Purkinje cell (primary cell): ENCODE measurements at places on chromosomes 7 and 10. TPM values are rescaled to one million over a fixed set of nuclear protein-coding genes. Genes with fewer than 3 reads are reported as not detected.

The DYDC2 gene
- 0.83 TPM in 1 of 2 replicates, not detected in the other for polyA plus RNA-seq

The AGR3 gene
- polyA plus RNA-seq = 5.3 and 7.4 TPM in 2 replicates

The CTAGE15 gene
- not detected in 2 replicates for polyA plus RNA-seq

The SGPL1 gene
- 6.1 TPM in 2 replicates for polyA plus RNA-seq

The CLDN3 gene
- polyA plus RNA-seq = not detected in 2 replicates

The CDK1 gene
- 2.2 TPM in 1 of 2 replicates, not detected in the other for polyA plus RNA-seq

The SUFU gene
- polyA plus RNA-seq = 0.47 and 0.94 TPM in 2 replicates

The TSPAN33 gene
- polyA plus RNA-seq = 0.92 and 3.7 TPM in 2 replicates

The GNAT3 gene
- not detected in 2 replicates for polyA plus RNA-seq
